ENCODE measurements at places on chromosomes 6 and 20. TPM values are rescaled to one million over a fixed set of nuclear protein-coding genes. Genes with fewer than 3 reads are reported as not detected.

DNA sequence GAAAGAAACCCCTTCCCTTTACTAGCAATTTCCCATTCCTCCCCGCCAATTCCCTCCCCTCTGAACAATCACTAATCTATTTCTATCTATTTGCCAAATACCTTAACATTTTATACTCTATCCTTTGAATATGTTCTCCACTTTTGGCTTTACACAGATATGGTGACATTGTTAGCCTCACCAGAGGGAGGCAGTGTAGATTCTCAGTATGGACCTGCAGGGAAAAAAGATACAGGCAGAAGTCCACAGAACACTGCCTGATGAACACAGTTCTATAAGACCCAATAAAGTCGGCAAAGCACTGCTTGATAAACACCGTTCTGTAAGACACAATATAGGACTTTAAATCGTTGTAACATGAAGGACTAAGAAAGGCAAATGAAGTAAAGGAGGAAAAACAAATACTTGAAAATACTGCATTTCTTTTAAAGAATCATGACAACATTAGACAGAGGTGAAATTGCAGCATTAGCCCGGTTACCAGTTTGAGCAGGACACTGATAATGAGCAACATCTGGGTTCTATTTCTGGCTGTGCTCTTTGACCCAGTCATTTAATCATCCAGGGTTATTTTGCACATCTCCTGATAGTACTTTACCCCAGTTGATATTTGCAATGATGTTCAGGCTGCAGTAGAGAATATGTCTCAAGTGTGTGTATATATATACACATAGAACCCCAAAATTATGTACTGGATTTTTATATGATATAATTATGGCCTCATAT is 296.8 kb downstream of the UTRN start:
- DNase-seq: no peak

DNA sequence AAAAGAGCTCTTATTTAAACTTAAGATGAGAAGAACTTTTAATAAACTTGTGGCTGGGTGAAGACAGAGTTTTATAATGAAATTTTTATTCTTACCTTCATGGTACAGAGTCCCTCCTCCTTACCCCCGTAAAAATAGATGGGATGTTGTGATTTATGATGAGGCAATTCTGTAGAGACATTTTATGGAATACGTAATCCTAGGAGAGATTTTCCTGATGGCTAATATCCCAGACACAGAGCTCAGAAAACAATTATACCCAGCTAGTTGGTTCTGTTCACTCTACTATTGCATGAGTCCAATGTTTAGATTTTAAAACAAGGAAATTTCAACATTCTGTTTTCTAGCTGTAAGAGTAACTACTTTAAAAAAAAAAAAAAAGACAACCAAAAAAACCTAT is 43.4 kb downstream of the MTHFD1L start:
- no peak for DNase-seq

- peak; percentile 34 for DNase-seq
These were observed 184.1 kb downstream of the MTFR2 start for GRCh38 chr6:136066005-136066404.

DNA sequence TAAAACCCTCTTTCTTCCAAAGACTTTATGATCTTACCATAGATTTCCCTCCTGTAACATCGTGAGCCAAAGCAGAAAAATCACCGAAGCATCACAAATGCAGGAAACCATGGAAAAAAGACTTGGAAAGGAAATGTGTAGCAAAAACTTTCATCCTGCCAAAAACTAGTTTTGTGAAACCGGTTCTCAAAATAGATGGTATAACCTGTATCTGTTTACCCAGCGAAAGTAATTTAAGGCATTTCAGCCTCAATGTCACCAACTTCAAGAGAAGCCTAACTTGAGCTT is 213.9 kb downstream of the ZNF217 start:
- DNase-seq: no peak

The TCP11 gene
- not detected for total RNA-seq

GRCh38 chr6:3037638-3038365 is 30.5 kb upstream of the RIPK1 start:
- DNase-seq: no peak

The NKAIN4 gene
- 0.20 TPM for total RNA-seq

- DNase-seq: no peak
These were observed 251.0 kb downstream of the SAMD5 start for GRCh38 chr6:147759536-147759935.

DNA sequence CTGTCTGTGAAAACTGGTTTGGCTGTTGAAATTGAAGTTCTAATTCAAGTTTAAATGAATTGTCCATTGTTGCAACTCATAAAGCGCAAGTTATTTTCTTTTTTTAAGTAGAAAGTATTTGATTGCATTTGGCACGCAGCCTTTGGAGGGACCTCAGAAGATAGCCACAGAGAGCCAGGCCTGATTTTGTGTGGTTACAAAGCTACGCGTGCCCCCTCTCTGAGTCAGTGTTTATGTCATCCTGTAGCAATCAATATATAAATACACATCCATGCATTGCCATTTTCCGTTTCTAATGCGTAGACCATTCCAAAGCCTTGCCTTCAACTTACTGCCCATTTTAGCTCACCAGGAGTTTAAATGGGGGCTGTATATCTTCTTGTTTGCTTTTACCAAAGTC is 173.2 kb downstream of the TMEM242 start:
- DNase-seq: no peak

DNA sequence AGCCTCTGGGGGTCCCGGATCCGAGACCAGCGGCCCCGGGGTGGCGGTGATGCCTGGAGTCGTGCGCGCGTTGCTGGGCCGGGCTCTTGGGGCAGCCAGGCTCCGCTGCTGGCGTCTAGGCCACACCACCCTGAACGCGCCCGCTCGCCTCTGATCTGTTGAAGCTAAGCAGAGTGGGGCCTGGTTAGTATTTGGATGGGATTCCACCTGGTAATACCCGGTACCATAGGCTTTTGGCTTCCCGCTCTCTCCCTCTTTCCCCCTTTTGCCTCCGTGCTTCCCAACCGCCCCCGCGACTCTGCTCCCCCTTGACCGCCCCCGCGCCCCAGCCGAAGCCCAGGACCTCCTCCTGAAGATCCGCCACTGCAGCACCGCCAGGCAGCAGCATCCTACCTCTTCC is 1383.5 kb upstream of the DEFB115 start:
- DNase-seq: no peak

The SMIM26 gene
- 61.2 TPM for total RNA-seq

- DNase-seq: peak; percentile 37
These were observed 88.1 kb downstream of the MAP3K4 start for GRCh38 chr6:161079566-161080262.

The FERMT1 gene
- 276 TPM for total RNA-seq

- DNase-seq: no peak
These were observed 39.4 kb downstream of the RPRD1B start for GRCh38 chr20:38072898-38073297.

The RSPO4 gene
- not detected for total RNA-seq

- no peak for DNase-seq
These were observed 43.9 kb downstream of the SRC start for GRCh38 chr20:37389844-37390275.

GRCh38 chr6:57198926-57199636 is 23.0 kb downstream of the RAB23 start:
- no peak for DNase-seq

The JPH2 gene
- 7.8 TPM for total RNA-seq

DNA sequence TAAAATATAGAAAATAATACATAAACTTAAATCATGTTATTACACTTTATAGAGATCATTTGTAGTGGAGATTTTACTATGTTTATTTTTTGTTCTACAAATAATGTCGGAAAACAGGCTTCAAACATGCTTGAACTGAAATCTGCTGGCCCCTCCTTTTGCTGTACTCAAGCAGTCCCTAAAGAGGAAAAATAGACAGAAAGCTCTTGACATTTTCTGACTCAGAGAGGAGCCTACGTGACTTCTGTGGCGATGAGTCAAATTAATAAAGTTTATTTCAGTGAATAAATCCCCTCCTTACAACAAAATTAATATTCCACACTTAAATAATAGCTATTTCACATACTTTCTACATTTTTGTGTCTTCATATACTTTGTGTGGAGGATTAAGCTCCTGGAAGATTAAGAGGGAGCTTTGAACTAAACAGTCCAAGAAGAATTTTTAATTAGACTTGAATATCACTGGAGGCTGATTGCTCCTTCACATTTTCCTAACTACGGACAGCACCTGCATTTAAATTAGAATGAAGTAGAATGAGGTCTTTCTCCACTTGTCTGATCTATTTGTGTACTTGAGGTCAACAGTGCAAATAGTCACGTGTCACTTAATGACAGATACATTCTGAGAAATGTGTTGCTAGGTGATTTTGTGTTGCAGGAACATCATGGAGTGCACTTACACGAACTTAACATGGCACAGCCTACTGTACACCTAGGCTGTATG is 1.7 kb upstream of the TREM1 start:
- no peak for DNase-seq

GRCh38 chr6:161216616-161217205 is 57.1 kb downstream of the AGPAT4 start:
- no peak for DNase-seq

DNA sequence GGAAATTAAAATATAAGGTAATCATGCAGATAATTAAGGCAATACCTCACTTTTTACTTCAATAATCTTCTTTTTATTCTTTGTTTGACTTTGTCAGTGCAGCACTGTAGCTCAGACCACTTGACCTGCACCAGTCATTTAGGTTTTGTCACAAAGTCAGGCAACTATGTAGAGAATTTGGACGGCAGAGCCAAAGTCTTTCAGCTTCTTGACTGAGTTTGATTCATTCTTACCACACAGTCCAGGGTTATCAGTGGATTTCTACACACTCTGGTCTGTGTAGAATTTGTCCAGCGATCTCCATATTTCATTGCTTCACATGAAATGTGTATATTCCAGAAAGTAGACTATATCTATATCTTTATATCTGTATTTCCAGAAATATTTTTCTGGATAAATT is 107.3 kb downstream of the TFAP2B start:
- DNase-seq: no peak

- peak; percentile 48 for DNase-seq
These were observed 1.1 kb upstream of the TPD52L2 start for GRCh38 chr20:63863798-63864544.

- DNase-seq: no peak
These were observed at the start of gene TMC2 for GRCh38 chr20:2536560-2536986. Gene TMC2 (plus strand): TSS chr20:2536573. CDS start chr20:2536622, 49 bp downstream.

The NOX3 gene
- not detected for total RNA-seq

The CEP43 gene
- total RNA-seq: 13.5 TPM

GRCh38 chr6:36650848-36651478 is 27.6 kb upstream of the CDKN1A start:
- no peak for DNase-seq

DNA sequence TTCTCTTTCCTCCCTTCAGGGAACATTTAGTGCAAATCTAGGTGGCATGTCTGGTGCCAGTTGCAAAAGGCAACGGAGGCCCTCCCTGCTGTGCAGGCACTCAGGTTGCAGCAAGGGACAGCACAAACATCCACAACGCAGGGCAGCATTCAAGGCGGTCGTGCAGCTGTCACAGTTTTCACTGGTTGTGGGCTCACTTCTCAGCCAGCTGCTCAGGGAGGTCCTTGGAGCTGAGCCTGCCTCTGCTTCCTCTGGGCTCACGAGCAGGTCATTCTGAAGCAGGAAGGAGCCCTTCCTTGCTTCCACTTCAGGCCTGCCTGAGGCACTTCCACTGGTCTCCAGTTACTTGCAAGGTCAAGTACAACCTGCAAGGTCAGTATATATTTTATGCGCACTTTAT is 3.8 kb upstream of the NPEPL1 start:
- no peak for DNase-seq

GRCh38 chr6:161947371-161947770 is 673.5 kb upstream of the AGPAT4 start:
- DNase-seq: no peak

DNA sequence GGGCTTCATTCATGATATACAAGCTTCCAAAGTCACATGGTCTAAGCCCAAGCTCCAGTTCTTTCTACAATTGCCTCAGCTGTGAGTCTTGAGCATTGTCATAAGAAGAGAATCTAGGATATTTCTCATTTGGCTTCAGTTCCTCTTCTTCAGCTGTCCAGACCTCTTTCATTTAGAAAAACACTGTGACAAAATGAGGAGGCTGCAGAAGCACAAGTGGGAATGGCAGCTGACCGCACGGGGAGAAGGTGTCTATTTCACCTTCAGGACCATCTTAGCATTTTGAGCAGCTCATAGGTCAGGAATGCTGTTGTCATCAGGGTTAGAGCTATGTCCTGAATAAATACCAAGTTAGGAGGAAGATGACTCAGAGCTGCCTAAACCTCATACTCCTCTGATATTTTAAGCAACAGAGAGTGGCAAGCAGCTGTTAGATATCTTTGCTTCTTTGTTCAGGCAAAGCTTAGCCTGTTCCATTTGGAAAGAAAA is 390.1 kb upstream of the CITED2 start:
- peak; percentile 93 for DNase-seq

- DNase-seq: no peak
These were observed 496 bp downstream of the TMEM242 start for GRCh38 chr6:157322792-157323254.

DNA sequence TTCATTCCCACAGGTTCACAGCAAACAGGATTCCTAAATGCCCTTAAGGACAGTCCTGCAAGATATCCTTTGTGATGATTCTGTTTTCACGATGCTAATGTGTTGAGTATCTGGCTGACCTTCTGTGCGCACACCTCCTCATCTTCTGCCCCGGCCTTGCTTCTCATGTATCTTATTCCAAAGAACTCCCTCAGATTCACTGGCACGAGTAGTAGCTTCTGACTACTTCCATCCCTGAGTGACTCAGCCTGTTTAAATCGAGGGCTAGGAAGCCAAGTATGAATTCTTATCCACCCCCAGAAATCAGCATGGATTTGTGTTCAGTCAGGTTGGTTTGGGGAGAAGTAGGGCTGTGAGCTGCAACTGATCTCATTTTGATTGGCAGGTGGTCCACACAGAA is 190.2 kb upstream of the SNX9 start:
- DNase-seq: no peak

The CST9L gene
- total RNA-seq: not detected

DNA sequence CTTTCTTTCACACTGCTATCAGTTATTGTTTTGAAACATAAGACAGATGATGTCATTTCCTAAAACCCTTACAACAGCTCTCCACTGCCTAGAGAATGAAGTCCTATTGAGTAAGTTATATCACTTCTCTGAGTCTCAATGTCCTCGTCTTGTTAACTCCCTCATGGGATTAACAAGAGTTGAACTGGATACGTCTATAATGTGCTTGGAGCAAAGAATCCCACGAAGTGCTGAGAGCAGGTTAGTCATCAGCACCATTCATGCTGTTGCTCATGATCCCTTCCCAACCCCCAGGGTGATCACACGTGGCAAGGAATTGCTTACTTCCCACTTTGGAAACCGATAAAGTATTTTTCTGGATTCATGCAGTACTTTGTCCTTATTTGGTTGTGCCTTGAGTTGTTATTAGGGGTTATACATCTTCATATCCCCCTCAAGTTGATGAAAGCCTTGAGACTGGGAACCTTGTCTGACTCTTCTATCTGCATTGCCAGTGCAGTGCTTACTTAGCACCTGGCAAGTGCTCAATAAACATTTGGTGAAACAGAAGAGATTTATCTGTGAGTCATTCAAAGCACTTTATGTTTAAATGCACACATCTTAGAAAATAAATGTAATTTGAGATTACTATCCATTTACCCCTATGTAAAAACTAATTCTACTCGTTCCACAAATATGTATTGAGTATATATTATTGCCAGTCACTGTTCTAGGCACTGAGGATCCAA is 487.5 kb downstream of the EPM2A start:
- peak; percentile 93 for DNase-seq

GRCh38 chr6:127446356-127446755 is 12.8 kb downstream of the KIAA0408 start:
- no peak for DNase-seq

All from foreskin keratinocyte (primary cell).